ENCODE measurements at places on chromosomes 3 and 15.

- no peak for DNase-seq
Measured at GRCh38 chr3:146577662-146578061, 27.5 kb downstream of the PLSCR5 start.

GRCh38 chr15:78619022-78619950 lies 1.5 kb downstream of the CHRNA3 start:
- DNase-seq, result no peak

DNA sequence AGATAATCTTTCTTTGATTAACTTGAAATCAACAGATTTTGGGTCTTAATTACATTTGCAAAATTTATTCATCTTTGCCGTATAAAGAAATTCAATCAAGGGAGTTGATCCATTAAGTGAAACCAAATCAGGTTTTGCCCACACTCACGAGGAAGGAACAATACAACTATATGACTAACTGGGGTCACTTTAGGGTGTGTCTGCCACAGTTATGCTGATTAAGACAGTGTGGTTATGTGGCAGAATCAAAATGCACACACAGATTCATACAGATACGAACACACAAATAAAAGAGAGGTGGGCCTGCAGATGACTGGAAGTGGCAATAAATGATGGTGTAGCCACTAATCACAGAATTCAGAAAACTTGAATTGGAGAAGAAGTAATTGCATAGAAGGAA lies 543.5 kb downstream of the GABRG3 start:
- DNase-seq, result no peak

DNA sequence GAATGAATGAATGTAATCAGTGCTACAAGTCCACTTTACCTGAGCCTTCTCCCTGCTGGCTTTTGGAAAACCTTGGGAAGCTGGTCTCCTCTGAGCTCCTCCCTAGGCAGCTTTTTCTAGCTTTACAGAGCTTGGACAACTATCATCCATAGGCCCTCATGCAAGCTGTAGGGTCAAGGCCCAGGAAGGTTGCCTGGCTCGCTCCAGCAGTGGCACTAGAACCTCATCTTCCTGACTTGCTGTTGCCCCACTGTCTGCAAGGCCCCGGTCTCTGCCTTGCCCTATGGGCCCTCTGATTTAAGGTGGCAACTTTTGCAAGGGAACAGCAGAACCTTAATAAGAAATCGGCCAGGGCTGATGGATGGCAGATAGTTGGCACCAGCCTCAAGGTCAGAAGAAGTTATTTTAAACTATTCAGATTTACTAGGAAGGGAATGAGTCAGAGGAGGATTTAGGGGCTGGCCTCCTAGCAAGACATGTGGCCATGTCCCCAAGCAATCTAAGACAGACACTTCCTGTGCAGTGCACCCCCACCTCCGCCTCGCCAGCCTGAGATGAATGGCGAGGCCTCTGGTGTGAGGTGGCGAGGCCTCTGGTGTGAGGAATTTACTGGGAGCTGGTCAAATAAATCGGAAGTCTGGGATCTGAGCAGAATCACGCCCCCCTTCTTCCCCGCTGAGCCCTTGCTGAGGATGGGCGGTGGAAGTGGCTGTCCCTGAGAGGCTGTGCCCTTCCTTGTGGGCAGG lies 180.8 kb downstream of the MEGF11 start:
- DNase-seq, result no peak

GRCh38 chr15:49380912-49381311 lies 42.1 kb upstream of the FGF7 start:
- DNase-seq, result no peak

GRCh38 chr3:46863261-46863782 lies at the start of gene MYL3:
TSS of gene MYL3 (minus strand) at chr3:46863444. CDS start at chr3:46863390, 54 bp downstream.
- DNase-seq, result no peak

- no peak for DNase-seq
Measured at GRCh38 chr3:188503647-188504046, 349.7 kb downstream of the LPP start.

DNA sequence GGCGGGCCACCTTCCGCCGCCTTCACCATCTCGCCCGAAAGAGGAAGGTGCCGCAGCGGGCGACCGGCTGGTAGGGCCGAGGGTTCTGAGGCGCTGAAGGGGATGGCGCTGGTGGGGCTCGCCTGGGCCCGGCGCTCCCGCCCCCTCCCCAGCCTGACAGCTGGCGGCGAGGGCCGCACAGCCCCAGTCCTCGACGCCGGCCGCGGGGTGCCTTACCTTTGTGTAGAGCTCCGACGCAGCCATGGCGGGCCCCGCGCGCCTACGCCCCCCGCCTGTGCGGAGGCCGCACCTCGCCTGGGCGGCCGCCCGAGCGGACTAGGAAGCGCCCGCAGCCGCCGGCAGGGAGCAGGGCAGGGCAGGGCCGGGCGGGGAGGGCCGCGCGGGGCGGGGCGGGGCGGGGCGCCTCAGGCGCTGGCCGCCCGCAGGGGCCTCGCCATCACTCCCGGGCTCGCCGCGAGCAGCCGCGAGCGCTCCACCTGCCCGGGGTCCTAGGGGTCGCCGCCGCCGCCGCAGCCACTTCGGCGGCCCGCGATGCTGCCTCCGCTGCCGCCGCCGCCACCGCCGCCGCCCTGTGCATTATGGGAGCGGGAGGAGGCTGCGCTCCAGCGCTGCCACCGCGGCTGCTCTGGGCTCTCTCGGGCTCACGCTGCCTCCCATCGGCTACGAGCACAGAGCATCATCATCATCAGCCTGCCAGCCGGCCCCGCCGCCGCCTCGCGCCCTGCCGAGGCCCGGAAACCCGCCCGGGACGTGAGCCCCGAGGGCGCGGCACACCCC lies at the start of gene MYO5A:
MYO5A (minus strand) TSS at position 317 of the 777 bp plus-strand sequence; CDS start at position 243, 74 bp downstream.
- no peak for DNase-seq

GRCh38 chr3:55558316-55558715 lies 71.2 kb upstream of the WNT5A start:
- no peak for DNase-seq

DNA sequence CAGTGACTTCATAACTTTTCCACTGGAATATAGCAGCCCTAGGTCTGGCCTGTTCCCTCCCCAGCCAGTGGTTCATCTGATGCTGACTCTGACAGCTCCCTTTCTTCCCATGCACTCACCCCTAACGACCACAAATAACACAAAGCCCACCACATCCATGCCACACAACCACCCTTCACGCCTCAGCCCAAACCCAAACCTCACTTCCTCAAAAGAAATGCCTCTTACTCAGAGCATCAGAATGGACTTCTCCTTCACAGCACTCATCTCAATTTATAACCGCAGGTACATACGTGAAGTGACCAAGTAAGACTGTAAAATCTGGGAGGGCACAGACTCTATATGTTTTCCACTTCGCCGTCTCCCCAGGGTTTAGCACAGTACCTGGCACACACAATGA lies 1.1 kb downstream of the RBSN start:
- DNase-seq, result no peak

- DNase-seq, result no peak
Measured at GRCh38 chr3:156298014-156298413, 177.6 kb downstream of the KCNAB1 start.

GRCh38 chr3:190183121-190183520 lies 62.4 kb upstream of the P3H2 start:
- DNase-seq, result no peak

DNA sequence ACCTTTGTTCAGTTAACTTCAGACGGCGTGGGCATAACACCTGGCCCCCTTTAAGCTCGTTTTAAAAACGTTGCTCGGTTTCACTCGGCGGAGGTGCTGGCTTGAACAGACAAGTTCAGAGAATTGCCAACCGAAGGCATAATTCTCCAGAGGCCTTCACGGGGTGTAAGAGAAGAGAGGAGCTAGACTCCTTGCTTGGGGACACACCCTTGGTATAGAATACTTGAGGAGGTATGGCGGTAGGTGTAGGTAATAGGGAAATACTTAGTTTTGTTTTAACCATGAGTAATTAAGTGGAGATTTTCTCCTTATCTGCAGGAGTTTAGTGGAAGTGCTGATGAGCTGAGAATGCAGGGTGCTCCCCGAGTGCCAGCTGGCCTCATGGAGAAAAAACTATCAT lies 921 bp downstream of the FBXL2 start:
- no peak for DNase-seq

DNA sequence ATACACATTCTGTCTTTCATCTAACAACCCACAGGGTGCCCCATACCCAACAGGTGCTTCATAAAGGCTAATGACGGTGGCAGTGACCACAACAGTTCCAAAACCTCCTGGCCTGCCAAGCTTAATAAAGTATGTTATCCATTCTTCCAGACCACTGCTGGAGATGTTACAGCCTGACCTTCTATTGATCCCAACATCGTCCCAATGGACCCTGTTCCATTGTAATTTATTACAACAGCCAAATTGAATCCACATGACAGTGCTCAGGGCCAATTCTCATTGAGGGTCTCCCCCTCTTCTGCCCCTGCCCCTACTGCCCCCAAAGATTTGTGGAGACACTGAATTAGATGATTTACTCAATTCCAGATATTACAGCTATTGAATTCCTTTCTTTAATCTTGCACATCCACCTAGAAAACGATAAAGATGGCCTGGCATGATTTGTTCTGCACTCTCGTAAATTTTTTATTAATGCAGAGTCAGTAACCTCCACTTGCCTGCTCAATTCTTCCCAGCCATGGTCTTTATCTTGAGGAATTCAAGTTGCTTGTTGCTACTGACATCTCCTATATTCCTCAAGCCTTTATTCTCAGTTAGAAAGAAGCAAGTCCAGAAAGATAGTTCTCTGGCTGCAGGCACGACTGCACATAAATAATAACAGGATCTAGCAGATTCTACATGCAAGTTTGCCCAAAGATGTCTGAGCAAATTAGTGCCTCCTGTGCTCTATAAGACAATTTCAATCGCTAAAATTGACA lies 407.6 kb downstream of the ERC2 start:
- DNase-seq, result no peak

GRCh38 chr15:85154061-85154460 lies 172.4 kb downstream of the PDE8A start:
- DNase-seq, result no peak

DNA sequence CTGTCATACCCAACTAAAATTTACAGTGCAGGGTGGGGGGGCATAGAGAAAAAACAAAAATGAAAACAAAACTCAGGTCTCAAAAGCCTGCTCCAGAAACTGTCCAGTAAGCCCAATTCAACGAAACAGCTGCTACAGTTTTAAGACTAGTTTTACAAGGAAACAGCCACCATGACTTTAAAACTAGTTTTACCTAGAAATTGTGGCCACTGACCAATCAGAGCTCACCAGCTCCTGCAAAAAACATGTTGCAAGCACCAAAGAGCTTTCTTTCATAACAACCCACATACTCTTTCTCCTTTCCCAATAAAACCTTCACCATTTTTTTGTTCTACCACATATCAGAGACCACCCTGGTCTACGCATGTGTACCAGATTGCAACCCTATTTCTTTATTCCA lies 7.3 kb upstream of the CFAP91 start:
- no peak for DNase-seq

DNA sequence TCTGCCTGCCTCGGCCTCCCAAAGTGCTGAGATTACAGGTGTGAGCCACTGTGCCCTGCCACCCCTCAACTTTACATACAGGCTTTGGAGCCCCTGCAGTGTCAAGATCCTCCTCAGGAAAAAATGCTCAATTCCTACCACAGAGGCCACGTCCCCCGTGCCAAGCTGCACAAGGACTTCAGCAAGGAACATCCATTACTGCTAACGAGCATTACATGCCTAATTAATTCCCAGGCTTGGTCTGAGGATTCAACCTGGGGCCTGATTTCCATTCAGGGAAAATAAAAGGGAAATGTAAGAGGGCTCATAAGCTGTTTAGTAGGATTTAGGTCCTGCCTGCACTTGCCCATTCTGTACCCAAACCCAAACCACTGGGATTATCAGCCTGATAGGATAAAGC lies 161.4 kb downstream of the RAB11A start:
- no peak for DNase-seq

- DNase-seq, result no peak
Measured at GRCh38 chr15:72472992-72473610, 1.0 kb upstream of the ARIH1 start.

- DNase-seq, result no peak
Measured at GRCh38 chr15:39776068-39776467, 6.6 kb downstream of the FSIP1 start.

GRCh38 chr3:47908744-47909143 lies 105.8 kb downstream of the DHX30 start:
- DNase-seq, result no peak
